ENCODE measurements at places on chromosomes 3 and 15.
A peak's percentile ranks its signal among the peaks of the same experiment; 100 is the strongest.

GRCh38 chr15:49919034-49919433, 200.0 kb downstream of the ATP8B4 start:
- DNase-seq, result no peak

GRCh38 chr3:13851997-13852637, 27.8 kb downstream of the WNT7A start:
- DNase-seq, result no peak

GRCh38 chr3:38587548-38588131, 61.8 kb downstream of the SCN5A start:
- no peak for DNase-seq

DNA sequence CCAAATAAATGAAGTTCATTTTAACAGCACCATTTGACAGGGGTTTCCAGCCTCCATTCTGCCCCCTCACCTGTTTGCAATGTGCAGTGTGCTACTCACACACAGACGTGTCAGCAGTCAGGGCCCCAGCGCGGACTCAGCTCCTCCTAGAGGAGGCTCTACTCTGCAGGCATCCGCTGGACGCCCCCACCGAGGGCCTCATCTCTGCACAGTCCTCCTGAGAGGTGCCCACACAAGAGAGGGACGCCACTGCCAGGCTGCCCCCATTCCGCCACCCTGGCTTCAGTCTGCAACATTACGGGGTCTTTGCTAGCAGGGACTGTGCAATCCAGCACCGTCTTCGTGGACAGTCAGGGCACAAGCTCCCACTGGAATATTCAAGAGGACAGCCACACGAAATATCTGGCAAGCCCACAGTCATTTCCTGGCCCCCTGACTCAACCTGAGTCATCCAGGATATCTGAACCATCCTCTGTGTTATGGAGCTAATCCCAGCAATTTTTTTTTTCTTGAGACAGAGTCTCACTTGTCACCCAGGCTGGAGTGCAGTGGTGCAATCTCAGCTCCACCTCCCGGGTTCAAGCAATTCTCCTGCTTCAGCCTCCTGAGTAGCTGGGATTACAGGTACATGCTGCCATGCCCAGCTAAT, 255.0 kb downstream of the OCA2 start:
- DNase-seq, result no peak

GRCh38 chr15:77981281-77982126, 96.0 kb downstream of the TBC1D2B start:
- DNase-seq, result no peak

DNA sequence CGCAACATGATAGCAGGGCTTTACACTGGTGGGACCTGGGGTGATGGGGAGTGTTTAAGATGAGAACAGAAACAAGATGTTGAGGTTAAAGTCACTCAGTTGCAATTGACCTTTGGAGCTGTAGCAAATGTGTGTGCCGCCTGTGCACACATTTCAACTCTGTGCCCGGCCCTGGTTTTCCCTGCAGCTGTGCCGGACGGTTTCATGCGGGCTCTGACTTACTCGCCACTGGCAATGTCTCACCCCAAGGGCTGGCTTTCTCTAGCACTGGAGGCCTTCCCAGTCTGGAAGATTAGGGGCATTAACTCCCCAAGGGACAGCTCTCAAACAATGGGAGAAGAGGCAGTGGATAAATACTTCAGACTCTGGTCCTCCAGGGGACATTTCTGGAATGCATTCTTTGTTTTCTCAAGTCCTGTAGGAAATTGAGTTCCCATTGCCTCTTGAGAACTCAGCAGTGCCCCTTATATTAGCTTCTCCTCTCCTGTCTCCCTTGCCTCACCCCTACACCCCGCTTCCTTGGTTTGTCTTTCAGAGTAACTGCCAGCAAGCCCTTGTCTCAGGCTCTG, 152.5 kb downstream of the EDEM1 start:
- no peak for DNase-seq

DNA sequence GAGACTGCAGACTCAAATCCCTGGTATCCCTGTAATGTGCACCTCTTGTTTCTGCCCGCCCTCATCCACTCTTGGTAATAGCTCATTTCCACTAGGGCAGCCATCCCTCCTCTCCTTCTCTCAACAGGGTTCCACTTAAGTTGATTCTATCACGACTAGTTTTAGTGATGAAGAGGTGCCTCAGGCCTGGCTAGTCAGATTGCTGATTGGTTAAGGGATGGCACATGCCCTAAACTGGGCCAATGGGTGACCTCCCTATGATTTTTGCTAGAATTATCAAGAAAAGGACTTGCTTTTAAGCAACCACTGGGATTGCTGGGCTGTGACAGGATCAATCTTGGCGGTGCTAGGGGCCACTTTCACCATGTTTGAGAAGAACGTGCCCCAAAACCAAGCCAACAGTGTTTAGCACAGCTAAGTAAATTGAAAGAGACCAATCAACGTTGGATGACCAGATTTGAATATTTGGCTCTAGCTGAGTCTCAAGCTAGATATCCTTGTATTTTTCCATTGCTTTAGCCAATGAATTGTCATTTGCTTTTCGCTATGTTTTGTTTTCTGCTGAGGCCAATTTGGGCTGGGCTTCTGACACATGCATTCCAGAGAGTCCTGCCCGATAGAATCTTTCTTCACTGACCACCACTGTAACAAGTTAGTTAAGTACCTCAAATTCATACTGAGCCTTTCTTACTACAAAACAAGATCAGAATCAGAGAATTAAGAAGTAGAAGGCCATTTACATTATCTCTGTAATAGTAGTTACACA, 131.0 kb downstream of the PDZRN3 start:
- no peak for DNase-seq

DNA sequence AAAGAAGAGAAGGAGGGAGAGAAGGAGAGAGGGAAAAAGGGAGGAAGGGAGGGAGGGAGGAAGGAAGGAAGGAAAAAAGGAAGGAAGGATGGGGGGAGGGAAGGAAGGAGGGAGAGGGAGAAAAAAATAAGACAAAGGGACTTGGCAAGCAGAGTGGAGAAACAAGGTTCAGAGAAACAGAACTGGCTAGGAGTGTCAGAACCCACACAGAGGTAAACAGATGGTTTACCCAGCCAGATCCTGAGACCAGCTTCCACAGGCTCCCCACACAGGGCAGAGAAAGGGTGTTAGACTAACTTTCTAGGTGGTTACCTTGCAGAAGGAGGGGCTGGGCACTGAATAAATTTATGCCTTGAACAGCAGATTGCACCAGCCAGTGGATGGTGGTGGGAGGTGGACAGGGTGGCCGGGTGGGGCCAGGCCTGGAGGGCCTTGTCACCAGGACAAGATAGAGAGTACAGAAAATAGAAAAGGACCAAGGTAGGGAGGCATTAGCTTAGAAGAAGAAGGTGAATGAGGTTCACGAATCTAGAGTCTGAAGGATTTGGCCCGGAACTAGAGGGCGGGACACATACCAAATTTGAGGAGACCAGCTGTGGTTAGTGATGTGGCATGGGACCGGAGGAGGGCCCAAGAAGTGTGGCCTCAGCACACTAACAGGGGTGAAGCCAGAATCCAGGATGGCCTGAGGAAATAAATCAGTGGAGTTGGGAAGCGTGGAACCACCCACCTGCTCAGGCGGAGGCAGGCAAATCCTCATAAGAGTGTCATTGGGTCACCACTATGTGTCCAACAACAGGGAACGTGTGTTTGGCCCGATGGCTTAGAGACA, 1.2 kb upstream of the TM4SF1 start:
- no peak for DNase-seq

GRCh38 chr3:127168271-127168670, 24.7 kb upstream of the PRR23E start:
- DNase-seq, result no peak

GRCh38 chr3:171936191-171936841, 93.2 kb downstream of the TMEM212 start:
- no peak for DNase-seq

DNA sequence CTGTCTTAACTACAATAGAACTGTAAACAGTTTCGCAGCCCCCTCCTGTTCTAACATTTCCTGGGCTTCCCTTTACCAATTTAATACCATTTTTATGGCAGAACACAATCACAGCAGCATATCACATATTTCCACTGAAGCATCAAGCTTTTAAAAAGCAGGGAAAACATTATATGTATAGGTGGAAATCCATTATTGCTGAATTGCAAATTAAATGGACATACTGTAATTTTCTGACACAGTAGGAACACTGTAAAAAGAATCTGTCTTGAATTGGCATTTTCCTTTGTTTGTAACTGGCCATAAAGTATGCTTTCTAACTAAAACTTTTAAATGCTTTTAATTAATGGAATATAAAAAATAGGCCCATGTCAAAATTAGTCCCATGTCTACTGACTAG, 1385.8 kb downstream of the SI start:
- DNase-seq, result no peak

DNA sequence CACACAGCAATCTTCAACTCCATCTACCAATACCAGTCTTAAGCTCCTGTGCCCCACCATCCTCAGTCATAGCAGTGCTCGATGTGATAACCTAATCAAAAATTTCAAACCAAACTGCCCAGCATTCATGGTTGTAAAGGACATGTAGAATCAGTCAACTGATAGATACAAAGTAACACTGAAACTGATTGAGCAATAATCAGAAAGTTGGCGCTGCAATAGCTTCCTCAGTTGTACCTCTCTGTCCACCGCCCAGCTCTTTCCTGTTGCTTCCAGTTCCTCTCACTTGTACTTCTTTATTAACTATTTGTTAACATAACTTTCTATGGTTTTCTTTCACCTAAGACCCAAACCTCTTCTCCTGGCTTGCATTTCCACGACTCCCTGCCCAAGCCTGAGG, 745.7 kb downstream of the PDCD6IP start:
- DNase-seq, result no peak

GRCh38 chr15:44024155-44024554, 170.9 kb downstream of the FRMD5 start:
- DNase-seq, result no peak

- no peak for DNase-seq
Observed at GRCh38 chr15:100250176-100250800, 91.5 kb downstream of the ADAMTS17 start.

GRCh38 chr15:40238532-40239403, at the start of gene PAK6:
PAK6 (plus strand) TSS chr15:40239063; CDS start chr15:40264786, 25,723 bp downstream.
- DNase-seq, result peak; percentile 25

DNA sequence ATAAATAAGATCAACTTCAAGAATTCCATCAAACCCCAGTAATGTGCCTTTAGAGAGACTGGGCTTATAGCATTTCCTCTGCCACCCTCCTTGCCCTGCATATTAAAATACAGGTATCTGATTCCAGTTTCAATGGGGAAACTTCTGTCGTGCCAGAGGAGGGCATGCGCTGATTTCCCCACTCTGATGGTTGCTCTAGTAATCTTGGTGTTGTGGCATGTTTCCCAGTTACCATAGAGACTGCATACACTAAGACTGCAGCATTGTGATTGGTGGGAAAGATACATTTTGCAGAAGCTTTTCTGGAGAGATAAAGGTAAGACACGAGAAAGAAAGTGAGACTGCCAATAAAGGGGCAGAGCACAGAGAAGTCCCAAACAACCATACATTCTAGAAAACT, 225.6 kb downstream of the TIGIT start:
- peak; percentile 22 for DNase-seq

- DNase-seq, result no peak
Observed at GRCh38 chr3:147371140-147371539, 35.2 kb downstream of the ZIC4 start.

GRCh38 chr15:67784856-67785430, 40.4 kb upstream of the SKOR1 start:
- no peak for DNase-seq

GRCh38 chr15:67863442-67863987, 23.7 kb upstream of the RNU6-1 start:
- DNase-seq, result peak; percentile 64

DNA sequence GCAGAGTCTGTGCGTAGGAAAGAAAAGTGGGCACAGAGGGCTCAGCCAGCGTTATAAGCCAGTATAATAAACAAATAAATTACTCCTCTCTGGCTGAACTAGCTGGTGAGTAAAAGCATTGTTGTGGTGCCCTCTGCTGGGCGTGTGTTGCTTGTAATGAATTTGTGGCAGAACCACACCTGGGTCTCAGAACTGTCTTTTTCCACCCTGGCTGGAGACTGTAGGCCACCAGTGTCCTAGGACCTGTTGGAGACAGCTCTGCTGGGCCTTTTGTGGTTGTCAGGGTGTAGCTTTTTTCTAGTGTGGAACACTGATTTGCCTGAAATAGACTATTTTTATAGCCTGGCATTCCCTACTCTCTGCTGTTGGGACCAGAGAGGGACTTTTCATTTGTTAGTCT, 130.5 kb upstream of the EIF1B start:
- DNase-seq, result peak; percentile 47

GRCh38 chr15:31256378-31257265, 70.0 kb upstream of the KLF13 start:
- DNase-seq, result no peak

GRCh38 chr3:122394173-122394572, 10.2 kb downstream of the FAM162A start:
- no peak for DNase-seq

DNA sequence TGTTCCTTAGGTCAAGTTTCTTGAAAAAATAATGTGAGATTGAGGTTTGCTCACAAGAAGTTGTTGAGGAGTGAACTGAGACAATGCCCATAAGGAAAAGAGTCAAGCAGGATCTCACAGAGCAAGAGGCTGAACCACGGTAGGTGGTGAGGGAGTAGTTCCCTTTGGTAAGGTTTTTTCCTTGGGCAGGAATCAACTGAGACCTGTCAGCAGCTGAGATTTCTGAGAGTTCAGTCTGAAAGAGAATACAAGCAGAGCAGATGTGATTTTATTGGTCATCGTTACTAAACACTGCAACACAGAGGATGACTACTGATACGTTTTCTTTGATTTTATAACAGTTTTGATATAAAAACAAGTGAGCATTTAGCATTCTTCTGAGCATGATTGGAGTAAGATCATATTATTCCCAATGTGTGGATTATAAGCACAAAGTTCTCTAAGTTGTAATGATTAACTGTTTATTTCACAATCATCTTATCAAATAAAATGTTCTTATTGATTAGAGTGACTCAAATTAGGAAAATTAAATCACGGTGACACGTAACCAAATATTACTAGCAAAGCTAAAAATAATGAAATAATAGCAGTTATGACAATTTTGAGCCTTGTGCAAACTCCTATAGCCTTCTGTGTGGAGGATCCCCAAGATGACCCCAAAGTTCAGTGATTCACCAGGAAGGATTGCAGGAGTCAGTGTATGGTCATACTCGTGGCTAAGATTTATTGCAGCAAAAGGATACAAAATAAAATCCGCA, 346.2 kb upstream of the ZNF717 start:
- DNase-seq, result no peak

Measured in CD4-positive, alpha-beta T cell treated with Interleukin-17A for 1 hour (primary cell).